Bronchial epithelial cell (primary cell): ENCODE measurements at places on chromosomes 13 and 19.

DNA sequence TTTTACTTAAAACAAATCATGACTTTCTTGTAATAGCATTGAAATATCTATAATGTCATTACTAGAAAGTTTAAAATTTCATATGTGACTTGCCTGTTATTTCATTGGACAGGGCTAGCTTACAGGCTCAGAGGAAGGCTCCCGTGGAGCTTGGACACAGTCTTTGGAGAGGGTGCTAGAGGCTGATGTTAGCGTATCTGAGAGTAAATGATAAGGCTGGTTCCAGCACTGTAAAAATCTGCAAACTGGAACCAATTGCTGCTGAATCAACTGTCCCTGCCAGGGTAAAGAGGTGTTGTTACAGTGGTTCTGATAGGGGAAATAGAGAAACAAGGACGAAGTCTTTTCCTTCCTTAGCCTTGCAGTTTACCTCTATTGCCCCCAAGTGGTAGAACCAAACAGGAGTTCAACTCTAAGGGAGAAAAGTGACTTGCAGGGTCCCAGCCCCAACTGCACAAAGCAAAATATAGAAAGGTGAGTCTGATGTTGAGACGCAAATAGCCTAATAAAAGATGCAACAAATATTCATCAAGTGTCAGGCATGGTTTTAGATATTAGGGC, 901.7 kb downstream of the DIAPH3 start:
- no peak for DNase-seq

GRCh38 chr19:3720349-3720917, 12.2 kb downstream of the TJP3 start:
- DNase-seq = no peak

- DNase-seq = peak; percentile 57
Observed at GRCh38 chr13:47117268-47117667, 220.4 kb upstream of the HTR2A start.

DNA sequence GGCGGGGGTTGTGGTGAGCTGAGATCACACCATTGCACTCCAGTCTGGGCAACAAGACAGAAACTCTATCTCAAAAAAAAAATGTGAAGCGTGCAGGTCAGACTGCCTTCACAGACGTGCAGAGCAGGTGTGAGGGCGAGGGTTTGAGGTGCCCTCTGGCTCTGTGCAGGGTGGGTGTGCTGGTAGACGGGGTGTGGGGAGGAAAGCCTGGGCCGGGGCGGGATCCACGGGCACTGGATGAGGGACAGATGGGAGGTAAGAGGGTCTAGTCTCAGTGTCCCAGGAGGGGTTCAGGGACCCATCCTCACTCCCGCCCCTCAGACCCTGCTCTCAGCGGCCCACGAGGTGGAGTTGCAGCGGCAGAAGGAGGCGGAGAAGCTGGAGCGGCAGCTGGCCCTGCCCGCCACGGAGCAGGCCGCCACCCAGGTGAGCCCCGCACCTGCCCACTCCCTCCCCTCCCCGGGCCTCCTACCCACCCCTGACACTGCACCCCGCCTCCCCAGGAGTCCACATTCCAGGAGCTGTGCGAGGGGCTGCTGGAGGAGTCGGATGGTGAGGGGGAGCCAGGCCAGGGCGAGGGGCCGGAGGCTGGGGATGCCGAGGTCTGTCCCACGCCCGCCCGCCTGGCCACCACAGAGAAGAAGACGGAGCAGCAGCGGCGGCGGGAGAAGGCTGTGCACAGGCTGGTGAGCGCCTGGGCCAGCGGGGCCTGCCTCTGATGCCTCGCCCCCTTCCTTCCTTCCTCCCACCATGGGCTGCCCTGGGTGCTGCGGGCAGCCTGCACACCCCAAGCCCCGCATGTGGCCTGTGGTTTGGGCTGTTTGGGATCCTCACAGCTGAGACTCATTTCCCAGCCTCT, 9.1 kb downstream of the NOP53 start:
- no peak for DNase-seq

- DNase-seq = no peak
Observed at GRCh38 chr19:28793391-28794168, 419.4 kb downstream of the UQCRFS1 start.

DNA sequence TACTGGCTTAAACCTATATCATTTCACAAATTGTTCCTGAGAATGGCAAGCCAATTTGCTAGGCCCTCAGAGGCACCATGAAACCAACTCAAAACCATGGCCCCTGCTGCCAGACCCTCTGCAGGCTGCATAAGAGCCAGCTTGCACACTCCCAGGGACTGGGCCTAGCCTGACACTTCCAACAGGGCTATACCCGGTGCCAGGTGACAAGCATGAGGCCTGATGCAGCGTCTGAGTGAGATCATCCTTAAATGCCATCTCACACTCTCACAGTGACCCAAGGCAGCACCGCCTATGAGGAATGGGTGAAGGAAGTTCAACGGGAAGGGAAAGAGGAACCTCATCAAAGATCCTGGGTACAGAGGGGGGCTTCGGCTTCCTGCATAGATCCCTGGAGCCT, 65.6 kb downstream of the C13orf42 start:
- no peak for DNase-seq

DNA sequence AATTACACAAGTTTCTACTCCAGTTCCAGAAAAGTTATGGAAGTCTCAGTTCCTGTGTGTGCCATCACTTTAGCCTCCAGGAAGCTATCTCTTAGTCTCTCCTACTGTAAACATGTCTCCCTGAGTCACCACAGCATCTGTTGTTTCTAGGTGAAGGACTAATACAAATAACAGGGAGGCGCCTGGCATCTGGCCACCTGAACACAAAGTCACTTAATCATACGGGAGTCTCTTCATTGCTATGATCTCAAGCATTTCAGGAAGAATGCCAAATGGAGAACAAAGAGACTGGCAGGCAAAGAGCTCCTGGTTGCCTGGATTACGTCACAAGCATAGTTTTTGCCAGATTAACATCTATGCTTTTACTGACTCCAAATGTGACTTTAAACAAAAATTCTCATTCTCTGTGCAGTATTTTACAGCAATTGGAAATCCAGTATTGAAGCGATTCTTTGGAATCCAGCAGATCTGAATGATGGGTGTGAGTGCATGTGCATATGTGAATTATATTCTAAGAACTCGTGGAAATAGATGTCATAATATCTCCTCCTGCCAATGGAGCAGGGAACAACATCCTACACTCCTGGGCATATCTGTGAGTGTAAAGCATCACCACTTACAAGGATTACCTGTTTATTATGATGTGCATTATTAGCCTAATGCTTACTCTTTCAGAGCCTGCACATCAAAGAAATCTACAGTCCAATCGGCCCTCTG, 572.8 kb downstream of the PCDH9 start:
- peak; percentile 100 for DNase-seq

GRCh38 chr19:54023191-54023590, 31.8 kb downstream of the CACNG6 start:
- no peak for DNase-seq

GRCh38 chr19:10553943-10554381, 10.3 kb downstream of the ATG4D start:
- DNase-seq = peak; percentile 88

DNA sequence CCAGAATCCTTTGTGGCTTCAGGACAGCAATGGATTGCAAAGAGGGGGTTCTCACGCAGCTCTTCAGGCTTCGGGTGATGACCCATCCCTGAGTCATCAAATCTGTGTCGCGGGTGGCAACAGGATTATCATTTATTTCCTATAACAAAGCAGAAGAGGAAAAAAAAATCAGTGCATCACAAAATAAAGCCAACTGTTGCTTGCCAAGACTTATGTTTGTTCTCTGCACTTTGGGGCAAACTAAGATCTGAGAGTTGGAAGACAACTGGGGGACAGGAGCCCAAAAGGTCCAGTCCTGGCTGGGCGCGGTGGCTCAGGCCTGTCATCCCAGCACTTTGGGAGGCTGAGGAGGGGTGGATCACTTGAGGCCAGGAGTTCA, 6.4 kb downstream of the GNA15 start:
- peak; percentile 86 for DNase-seq

DNA sequence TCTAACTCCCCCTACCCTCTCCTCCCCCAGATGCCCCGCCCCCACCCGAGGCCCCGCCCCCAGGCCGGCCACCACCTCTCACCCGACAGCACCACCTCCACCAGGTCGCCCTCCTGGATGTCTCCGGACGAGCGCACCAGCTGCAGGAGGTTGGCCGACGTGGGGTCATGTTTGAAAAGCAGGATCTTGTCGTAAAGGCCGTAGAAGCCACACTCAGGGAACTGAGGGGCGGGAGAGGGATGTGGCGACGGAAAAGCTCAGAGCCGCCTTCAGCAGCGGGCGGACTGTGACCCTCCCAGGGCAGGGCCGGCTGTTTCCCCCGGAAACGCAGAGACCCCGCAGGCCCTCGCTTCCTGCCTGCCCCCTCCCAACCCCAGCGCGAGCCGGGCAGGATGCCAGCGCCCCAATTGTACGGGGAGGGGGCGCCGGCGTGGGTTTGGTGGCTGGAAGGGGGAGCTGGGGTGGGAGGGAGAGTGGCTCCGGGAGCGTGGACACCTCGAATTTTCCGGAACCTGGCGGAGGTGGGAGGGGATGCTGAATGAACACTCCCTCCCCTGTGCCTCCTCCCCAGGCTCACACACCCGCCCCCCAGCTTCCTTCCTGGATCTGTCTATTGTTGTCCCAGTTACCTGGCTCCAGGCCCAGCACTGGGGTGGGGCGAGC, 3.0 kb downstream of the PRKD2 start:
- DNase-seq = peak; percentile 79

DNA sequence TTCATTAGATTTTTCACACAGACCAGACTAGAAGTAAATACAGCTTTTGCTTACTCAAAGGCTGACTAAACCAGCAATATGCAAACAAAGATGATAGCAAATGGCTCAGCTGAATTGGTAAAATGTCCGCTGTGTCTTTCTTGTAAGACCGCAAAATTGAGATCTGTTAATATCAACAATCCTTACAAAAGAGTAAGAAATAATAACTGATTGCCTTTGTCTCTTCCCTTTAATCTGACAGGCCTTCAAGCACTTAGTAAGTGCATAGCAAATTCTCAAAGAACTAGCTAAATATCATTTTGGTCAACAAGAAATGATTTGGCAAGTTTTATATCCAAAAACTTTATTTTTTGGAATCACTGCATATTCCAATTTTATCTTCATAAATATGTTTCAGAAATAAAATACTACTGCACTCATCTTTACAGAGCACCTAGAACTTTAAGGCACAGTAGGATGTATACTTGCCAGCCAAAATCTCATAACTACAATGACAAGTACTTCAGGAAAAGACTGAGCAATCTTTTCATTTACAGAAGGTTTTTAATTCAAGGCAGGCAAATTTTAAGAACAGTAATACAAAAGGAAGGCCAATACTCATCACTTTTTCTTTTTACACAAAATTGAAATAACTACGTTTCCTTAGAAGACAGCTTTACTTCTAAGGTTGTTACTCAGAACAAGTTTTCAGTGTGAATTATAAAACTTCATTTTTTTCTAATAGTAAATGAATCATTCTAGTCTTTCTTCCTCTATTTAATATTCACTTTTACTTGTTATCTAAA, 1.1 kb downstream of the ELF1 start:
- DNase-seq = peak; percentile 78

GRCh38 chr19:49340069-49340864, 5.1 kb downstream of the CD37 start:
- no peak for DNase-seq

- no peak for DNase-seq
Observed at GRCh38 chr13:39410964-39411363, 192.0 kb downstream of the LHFPL6 start.

DNA sequence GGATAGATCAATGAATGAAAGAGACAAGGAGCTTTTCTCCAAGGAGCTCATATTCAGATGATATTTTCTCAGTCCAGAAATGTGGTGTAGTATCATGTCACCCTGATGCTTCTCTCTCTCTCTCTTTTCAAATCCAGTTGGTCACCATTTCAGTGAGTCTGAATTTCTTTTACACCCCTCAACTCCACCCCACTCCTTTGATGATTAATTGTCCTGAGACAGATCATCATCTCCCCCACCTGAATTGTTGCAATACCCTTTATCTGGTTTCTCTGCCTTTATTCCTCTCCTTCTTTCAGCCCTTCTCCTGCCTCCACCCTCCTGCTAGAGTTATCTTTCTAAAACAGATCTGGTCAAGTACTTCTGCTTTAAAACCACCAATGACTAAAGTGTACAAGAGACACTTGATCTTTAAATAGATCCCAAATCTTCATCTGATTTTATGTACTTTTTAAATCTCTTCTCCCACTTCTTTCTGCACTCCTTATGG, 299.8 kb downstream of the KLF5 start:
- DNase-seq = peak; percentile 65

DNA sequence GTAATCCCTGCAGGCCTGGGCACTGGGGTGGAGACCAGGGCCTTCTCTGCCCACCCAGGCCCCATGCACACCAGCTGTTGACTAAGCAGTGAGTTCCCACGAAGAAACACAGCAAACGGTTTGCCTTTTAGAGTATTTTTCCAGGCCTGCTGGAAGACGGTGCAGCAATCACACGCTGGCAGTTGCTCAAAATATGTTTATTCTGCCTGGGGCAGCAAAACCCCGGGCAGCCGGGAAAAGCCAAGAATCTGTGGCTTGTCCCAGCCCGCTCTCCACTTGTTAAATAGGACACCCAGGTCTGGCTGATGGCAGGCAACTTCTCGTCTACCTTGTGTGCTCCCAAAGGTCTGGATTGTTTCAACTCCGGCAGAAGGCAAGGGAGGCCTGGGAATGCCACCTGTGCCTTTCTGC, 40.8 kb downstream of the GGACT start:
- DNase-seq = peak; percentile 64

DNA sequence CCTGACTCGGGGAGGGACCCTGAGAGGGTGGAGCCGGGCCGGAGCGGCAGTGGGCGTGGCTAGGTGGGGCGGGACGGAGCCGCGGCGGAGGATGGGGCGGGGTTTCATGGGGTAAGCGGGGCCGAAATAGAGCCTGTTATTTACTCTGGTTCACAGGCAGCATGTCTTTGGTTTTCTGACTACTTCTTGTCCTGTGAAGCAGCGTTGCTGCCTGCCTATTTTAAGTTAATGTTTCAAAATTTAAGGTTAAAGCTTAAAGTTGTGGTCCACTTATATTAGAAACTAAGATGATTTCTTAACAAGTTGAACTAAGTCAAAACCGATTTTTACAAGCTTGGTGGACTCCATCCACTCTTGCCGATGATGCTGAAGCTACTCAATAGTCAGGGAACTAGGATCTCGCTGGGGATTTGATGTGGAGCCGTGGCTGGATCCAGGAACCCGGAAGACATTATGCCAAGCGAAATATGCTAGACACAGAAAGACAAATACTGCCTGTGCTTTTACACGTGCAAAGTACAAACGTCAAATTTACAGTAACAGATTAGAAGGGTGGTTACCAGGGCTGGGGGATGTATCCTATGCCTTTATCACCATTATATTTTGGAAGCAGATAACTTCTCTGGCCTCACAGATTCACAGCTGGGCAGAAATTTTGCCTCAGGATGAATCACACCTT, 433 bp upstream of the ZNF616 start:
- DNase-seq = no peak

GRCh38 chr13:53197424-53197823, 168.8 kb downstream of the OLFM4 start:
- no peak for DNase-seq

GRCh38 chr19:50413096-50413495, 5.6 kb upstream of the SPIB start:
- DNase-seq = no peak

DNA sequence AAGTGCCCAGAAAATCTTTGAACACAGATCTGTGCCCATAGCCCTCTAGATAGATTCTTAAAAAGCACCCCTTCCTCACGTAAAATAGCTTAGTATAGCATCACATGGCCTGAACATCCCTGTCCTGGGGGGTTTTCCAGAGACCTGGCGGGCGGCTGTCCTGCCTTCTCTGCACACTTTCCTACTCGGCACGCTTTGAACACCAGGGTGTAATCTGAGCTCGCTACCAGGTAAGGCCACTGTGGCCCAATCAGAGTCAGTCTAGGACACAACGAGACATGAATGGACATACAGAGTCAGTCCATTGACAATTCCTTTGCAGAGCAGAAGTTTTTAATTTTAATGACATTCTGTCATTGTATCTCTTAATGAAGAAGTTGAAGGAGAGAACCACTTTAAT, 8.1 kb downstream of the CYP2A13 start:
- DNase-seq = no peak
